ENCODE measurements at places on chromosomes 11 and 22.

DNA sequence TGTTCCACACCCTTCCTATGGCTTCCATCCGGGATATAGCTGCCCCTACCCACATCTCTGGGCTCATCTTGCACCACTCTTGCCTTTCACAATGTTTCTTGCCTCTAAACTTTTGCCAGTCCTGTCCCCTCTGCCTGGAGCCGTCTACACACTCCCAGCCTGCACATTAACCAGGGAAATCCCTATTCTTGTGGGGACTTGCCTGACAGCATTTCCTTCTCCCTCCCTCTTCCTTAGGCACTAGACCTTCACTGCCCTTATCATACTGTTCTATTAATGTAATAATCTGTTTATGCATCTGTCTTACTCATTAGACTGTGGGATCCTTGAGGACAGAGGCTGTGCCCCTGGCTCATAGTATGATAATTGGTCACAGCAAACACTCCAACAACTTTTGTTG, 5.8 kb upstream of the TTC12 start:
- DNase-seq, result no peak

- peak; percentile 61 for DNase-seq
These were observed 18.8 kb downstream of the DDX25 start for GRCh38 chr11:125923012-125923579.

DNA sequence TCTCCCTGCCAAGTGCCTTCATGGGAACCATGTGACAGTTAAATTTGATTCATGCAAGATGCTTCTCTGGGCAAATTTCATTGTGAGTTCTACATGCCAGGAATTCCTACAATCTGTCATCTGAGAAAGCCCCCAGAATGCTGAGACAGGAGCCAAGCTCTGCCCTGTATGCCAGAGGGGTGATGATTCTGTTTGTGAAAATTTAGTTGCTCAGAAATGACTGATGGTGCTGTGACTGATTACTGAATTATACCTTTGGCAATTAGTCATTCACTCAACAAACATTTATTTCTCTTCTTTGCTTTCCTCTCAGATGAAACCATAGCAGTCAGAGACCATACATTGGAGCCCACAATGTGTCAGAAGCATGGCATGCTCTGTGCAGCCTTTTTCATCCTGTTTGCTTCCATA, 69.0 kb upstream of the ZBED5 start:
- no peak for DNase-seq

DNA sequence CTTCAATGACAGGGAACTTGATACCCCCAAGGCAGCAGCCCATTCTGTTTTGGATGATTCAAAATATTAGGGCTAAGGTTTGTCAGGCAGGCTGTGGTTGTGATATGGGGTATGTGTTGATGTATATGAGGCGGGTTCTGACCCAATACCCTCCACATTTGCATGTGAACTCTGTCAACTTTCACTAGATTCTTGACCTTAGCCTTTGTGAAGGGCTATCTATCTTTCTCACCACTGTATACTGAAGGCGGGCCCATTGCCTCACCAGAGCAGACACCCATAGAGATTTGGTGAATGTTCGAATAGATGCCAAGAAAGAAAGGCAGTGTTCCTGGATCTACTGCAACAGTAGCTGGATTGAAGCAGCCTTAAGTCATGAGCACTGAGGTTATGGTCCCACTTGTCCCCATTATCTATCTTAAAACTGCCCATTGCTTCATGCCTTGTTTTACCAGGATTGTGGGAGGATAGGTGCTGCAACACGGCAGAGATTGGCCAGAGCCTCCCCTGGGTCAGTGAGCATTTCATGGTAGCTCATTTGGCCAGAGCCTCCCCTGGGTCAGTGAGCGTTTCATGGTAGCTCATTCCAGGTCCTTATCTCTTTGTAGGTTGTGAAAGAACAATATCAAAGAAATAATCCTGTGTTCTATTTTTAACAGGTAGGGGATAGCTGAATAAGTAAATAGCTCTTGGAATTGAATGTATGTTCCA, 399.6 kb downstream of the TMEM135 start:
- no peak for DNase-seq

DNA sequence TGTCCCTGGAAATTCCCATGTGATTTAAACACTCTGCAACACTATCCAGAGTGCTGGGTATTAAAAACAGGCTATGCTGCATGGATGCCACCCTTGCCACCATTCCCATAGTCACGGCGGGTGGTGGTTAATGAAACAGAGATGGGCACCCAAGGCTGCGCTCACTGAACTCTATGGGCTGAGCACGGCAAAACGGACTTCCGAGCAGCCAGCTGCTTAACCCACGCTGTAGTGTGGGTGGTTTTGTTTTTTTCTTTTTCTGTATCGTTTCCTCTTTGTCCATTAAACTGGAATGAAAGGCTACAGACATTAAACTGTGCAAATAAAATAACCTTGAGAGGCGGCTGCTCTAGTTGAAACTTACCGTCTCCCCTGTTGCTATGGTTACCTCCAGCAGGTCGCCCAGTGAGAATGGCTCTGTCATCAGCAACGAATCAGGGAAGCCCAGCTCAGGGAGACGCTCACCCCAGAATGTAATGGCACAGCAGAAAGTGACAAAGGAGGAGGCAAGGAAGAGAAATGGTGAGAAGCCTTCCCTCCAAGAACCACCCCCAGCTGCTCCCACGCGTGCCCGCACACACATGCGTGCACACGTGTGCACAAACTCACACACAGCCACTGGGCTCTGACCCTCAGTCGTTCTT, 102.1 kb downstream of the C11orf91 start:
- DNase-seq, result no peak

GRCh38 chr22:31917227-31917921, 27.0 kb upstream of the YWHAH start:
- peak; percentile 18 for DNase-seq

Measured in CD4-positive, alpha-beta T cell treated with Interleukin-10 for 1 hour (primary cell).